Right renal pelvis (tissue), 4 donors: ENCODE measurements at places on chromosomes 12 and 14. TPM values are rescaled to one million over a fixed set of nuclear protein-coding genes. Genes with fewer than 3 reads are reported as not detected.

Gene DDN
- 89.8 TPM for polyA plus RNA-seq

DNA sequence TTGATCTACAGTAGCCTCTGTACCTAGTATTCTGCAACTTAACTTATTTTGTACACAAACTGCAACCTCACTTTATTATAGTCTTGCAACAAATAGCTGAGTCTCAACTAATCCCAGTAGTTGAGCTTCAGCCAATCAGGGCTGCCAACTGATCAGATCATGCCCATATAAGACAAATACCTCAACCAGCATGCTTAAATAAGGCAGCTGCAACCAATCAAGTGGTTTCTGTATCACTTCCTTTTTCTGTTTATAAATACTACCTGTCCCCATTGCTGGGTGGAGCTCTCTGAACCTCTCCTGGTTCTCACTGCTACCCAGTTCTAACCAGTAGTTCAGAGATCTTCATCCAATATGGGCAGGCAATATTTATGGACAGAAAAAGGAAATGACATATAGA lies 248.5 kb upstream of the FBXO33 start:
- no peak for DNase-seq

DNA sequence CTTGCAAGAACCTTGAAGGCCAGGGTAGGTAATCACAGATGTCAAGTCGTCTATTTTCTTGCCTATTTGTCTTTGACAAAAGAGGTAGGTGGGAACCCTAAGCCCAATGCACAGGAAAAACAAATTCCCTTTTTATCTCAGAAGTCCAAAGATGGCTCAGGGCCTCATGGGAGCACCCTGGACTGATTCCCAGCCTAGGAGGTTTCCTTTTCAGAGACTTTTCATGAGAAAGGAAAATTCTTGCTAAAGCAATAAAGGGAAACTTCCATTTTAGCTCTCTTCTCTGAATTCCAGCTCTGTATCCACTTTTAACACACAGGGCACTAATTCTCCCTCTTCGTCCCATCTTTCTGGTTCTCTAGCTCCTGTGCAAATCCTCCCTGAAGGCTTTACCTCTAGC lies 1.2 kb downstream of the ZNF641 start:
- DNase-seq: peak; percentile 4

Gene ABHD12B
- polyA plus RNA-seq: 0.74 TPM

DNA sequence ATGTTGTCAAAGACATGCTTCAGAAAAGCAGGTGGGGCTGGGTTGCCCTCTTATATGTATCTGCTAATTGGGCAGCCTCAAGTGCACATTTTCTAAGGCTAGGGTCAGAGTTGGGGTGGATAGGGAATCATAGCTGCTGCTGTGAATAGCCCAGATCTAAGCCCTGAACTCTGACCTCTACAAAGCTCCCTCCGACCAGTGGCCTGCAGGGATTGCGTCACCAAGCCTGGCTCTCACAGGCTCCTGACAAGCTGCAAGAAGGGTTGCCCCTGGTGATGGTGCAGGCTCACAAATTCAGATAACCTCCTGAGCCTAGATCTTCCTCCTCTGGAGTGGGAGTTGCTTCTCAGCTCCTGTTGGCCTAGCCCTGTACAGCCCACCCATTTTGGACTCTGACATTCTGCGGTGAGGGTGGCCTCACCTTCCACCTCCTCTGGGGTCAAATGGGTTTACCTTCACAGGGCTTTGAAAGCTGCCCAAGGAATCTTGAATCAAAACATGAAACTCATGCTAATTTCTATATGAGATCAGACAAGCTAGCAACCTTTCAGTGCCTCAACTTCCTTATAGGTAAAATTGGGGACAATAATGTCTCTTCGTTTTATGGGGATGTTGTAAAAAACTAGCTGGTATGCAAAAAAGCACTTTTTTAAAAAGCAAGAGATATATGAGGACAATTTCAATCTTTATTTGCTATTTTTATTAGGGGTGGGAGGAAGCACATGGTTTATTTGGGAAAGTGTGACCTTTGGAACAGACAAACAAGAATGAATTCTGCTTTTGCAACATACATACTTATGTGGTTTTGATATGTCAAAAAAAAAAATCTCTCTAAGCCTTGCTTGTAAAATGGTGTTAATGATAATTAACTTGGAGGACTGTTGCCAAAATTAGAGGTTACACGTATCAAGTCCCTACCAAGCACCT lies 4.9 kb upstream of the SUSD6 start:
- DNase-seq: no peak
